ENCODE measurements at places on chromosomes 2 and 18.

- DNase-seq: no peak
Observed at GRCh38 chr2:20048488-20049448, 2.7 kb downstream of the LAPTM4A start.

- no peak for DNase-seq
Observed at GRCh38 chr2:201450954-201451291, 335 bp downstream of the TRAK2 start.

GRCh38 chr18:69484699-69485396 is 84.2 kb downstream of the DOK6 start:
- DNase-seq: no peak

GRCh38 chr2:23468474-23469141 is 83.6 kb downstream of the KLHL29 start:
- no peak for DNase-seq

Measured in Panc1 (cell line).